Fibroblast of lung (primary cell): ENCODE measurements at places on chromosomes 7 and 10. TPM values are rescaled to one million over a fixed set of nuclear protein-coding genes. Genes with fewer than 3 reads are reported as not detected.
A peak's percentile ranks its signal among the peaks of the same experiment; 100 is the strongest.

Gene MYL10
- total RNA-seq: not detected in 2 replicates

Gene IFIT1B
- under 0.01 TPM in 1 of 2 replicates, not detected in the other for total RNA-seq

DNA sequence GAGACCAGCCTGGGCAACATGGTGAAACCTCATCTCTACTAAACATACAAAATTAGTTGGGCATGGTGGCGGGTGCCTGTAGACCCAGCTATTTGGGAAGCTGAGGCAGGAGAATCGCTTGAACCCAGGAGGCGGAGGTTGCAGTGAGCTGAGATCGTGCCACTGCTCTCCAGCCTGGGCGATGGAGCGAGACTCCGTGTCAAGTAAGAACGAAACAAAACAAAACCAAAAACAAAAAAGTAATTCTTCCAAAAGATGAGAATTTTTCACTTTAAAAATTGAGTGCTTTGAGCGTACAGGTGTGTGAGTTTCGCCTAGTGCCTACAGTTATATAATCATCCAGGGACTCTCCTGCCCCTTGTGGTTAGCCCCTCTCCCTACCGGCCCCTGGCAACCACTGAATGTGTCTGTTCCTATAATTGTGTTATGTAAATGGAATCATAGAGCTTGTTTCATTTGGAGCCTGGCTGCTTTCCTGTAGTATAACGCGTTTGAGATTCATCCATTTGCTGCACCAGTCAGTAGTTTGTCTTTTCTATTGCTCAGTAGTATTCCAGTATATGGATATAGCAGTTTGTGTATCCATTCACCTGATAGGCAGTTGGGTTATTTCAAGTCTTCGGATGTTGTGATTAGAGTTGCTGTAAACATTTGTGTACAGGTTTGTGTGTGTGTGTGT lies 80.0 kb downstream of the RBM33 start:
- no peak for DNase-seq

Gene GIMAP4
- not detected in 2 replicates for total RNA-seq

- DNase-seq: peak; percentile 44
Measured at GRCh38 chr7:33836797-33837355, 68.5 kb upstream of the BMPER start.

Gene GIMAP2
- total RNA-seq: 13.9 and 16.2 TPM in 2 replicates

DNA sequence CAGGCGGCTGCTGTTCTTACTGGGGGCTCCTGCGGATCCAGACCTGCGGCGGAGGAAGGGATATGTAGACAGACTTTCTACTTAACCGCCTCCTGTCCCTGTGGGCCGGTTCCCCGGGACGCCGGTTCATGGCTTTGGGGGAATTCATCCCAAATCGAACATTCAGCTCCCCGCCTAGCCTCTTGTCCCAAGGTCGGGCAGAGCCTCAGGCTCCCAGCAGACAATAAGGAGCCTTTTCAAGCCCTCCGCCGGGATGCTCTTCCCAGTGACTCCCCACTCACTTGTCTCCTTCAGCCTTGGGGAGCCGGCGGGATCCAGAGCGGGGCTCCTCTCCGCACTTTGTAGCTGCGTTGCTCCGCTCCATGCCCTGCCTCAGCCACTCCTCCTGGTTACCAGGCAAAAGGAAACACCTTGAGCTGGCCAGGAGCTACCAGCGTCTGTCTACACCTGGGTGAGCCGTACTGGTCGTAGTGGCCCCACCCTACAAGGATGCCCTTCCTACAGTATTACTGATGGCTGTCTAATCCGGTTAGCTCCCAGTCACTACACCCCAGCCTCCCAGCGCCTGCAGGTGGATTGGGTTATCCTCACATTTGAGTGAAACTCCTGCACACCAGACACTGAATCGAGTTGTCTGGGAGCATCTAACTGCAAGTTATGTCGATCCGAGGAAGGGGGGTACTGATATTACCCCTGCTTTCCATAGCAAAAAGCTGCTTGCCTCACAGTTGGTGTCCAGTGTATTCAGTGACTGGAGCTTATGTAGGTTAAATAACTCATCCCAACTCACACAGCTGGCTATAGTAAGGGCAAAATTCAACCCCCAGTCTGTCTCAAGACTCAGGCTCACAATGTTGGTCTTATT lies at the start of gene C10orf95:
C10orf95 (minus strand) TSS at position 439 of the 865 bp plus-strand sequence. CDS start 450 bp downstream, outside the sequence.
- no peak for DNase-seq
